Activated CD4-positive, alpha-beta T cell treated with anti-CD3 and anti-CD28 coated beads for 36 hours (primary cell): ENCODE measurements at places on chromosomes 11 and 22. TPM values are rescaled to one million over a fixed set of nuclear protein-coding genes. Genes with fewer than 3 reads are reported as not detected.
A peak's percentile ranks its signal among the peaks of the same experiment; 100 is the strongest.

The SCGB2A2 gene
- not detected for total RNA-seq

The CAPN1 gene
- total RNA-seq: 103 TPM

GRCh38 chr11:59158206-59159068 is 13.5 kb upstream of the DTX4 start:
- peaks cover 9% of the 10 kb centered on the region for H3K36me3 ChIP-seq
- H3K4me3 ChIP-seq: no peak overlapping the region
- H3K27me3 ChIP-seq: peaks cover 6% of the 10 kb centered on the region

The OR4D6 gene
- not detected for total RNA-seq

DNA sequence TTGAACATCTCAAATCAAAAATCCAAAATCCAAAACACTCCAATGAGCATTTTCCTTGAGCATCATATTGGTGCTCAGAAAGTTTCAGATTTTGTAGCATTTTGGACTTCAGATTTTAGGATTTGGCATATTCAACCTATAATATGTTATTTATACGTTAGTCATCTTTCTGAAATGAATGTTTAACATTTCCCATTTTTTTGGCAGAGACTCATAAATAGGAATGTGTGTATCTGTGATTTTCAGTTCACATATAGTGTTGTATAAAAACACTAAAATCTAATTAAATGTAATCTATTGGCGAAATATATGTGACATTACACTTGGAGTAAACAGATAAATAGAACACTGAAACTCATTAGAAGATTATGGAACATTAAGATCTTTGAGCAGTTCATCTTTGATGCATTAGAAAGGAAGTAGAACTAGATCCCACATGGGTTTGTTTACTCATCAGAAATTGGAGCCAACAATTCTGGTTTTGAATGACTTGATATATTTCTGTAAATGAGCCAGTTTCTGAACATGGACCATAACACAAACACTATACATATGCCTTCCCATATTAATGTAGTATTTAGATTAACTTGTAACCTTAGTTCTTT is 153.1 kb downstream of the UVRAG start:
- no peak overlapping the region for H3K27ac ChIP-seq
- H3K27me3 ChIP-seq: no peaks in the 10 kb centered on the region
- no peak for DNase-seq
- H3K36me3 ChIP-seq: peaks cover 24% of the 10 kb centered on the region
- H3K4me1 ChIP-seq: peaks cover 8% of the 10 kb centered on the region

DNA sequence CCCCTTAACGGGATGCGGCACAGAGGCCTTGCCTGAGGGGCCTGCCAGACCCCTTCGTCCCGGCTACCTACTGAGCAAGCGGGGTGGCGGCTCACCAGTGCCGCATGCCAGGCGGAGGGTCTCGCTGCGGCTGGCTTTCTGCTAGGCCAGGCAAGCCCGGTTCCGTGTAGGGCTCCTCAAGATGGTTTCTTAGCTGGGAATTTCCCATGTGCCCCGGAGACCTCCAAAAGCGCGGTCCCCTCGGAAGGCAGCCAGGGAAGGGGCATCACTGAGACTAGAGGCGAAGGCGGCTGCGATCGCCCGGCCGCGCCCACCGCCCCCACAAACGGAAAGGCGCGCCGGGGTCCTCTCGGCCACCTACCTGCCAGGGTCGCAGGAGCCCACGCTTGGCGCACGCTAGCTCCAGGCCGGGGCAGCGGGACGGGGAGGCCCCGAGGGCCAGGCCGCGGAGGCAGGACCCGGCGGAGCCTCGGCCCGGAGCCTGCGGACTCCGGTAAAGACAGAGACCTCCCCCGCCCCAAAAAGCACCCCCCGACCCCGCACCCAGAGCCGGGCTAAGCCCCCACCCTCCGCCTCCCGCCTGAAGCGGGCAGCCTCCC is 23.8 kb downstream of the MICAL3 start:
- peaks cover 11% of the 10 kb centered on the region for H3K27me3 ChIP-seq
- DNase-seq: peak; percentile 26
- H3K27ac ChIP-seq: peak overlapping the region; percentile 0
- no peaks in the 10 kb centered on the region for H3K36me3 ChIP-seq
- peak overlapping the region; percentile 52 for H3K4me3 ChIP-seq

The OR8G5 gene
- not detected for total RNA-seq

- H3K36me3 ChIP-seq: no peaks in the 10 kb centered on the region
- H3K4me3 ChIP-seq: no peak overlapping the region
- no peak overlapping the region for H3K27ac ChIP-seq
- H3K4me1 ChIP-seq: peaks cover 4% of the 10 kb centered on the region
These were observed 20.6 kb downstream of the CLMP start for GRCh38 chr11:123174196-123175183.

The CARS1 gene
- total RNA-seq: 126 TPM

DNA sequence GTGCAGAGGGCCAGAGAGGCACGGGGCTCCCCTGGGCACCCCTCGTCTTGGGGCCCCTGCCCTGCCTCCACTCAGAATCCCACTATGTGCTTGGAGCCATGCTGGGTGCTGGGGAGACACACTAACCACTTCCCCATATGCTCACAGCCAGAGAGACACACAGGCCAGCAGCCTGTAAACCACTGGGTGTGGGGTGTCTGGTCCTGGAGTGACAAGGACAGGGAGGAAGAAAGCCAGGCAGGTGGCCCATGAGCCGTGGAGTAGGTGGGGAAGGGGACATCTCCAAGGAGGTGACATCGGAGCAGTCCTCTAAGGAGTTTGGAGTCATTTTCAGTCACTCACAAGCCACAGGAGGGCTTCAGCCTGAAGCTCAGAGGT is 58.9 kb downstream of the CDKN1C start:
- H3K36me3 ChIP-seq: peaks cover 22% of the 10 kb centered on the region
- no peak for DNase-seq
- H3K4me1 ChIP-seq: no peaks in the 10 kb centered on the region
- H3K27me3 ChIP-seq: no peaks in the 10 kb centered on the region

GRCh38 chr11:28537822-28538221 is 429.6 kb downstream of the METTL15 start:
- no peaks in the 10 kb centered on the region for H3K36me3 ChIP-seq
- H3K4me1 ChIP-seq: no peaks in the 10 kb centered on the region
- peaks cover 2% of the 10 kb centered on the region for H3K27me3 ChIP-seq
- H3K4me3 ChIP-seq: no peak overlapping the region
- DNase-seq: no peak

- H3K4me3 ChIP-seq: no peak overlapping the region
- DNase-seq: no peak
- no peaks in the 10 kb centered on the region for H3K4me1 ChIP-seq
These were observed 146.2 kb downstream of the SPATA19 start for GRCh38 chr11:133699071-133699470.

The ZP1 gene
- total RNA-seq: not detected

DNA sequence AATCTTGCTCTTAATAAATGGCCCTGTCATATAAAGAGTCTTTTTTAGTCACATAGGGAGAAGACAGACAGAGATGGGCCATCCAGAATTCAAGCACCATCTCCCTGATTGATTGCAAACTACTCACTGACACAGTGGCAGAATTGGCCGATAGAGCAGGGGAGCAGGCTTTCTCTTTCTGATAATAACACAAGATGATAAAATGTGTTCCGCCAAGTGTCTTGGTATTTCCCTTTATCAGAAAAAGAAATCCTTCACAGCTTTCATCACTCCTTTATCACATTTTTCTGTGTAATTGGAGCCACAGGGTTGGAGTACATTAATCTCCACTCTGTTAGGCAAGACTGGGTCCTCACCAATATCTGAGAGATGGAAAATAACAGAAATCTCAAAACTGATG is 406.0 kb downstream of the TMEM135 start:
- H3K27ac ChIP-seq: no peak overlapping the region
- no peaks in the 10 kb centered on the region for H3K36me3 ChIP-seq
- H3K4me1 ChIP-seq: no peaks in the 10 kb centered on the region
- peaks cover 18% of the 10 kb centered on the region for H3K27me3 ChIP-seq

The SHISA8 gene
- 1.9 TPM for total RNA-seq

The RIN1 gene
- 1.6 TPM for total RNA-seq

The FOLR2 gene
- not detected for total RNA-seq

The YAP1 gene
- 0.25 TPM for total RNA-seq

The HMOX1 gene
- total RNA-seq: 0.61 TPM

The OR51B2 gene
- total RNA-seq: not detected

GRCh38 chr11:132907651-132908413 is 624.5 kb downstream of the OPCML start:
- H3K27ac ChIP-seq: no peak overlapping the region
- no peak overlapping the region for H3K4me3 ChIP-seq
- DNase-seq: no peak
- H3K4me1 ChIP-seq: no peaks in the 10 kb centered on the region
- no peaks in the 10 kb centered on the region for H3K36me3 ChIP-seq

The DENND6B gene
- 2.8 TPM for total RNA-seq

- H3K4me3 ChIP-seq: no peak overlapping the region
- no peak overlapping the region for H3K27ac ChIP-seq
- no peaks in the 10 kb centered on the region for H3K4me1 ChIP-seq
- H3K36me3 ChIP-seq: no peaks in the 10 kb centered on the region
These were observed 52.0 kb upstream of the THY1 start for GRCh38 chr11:119474682-119475596.

DNA sequence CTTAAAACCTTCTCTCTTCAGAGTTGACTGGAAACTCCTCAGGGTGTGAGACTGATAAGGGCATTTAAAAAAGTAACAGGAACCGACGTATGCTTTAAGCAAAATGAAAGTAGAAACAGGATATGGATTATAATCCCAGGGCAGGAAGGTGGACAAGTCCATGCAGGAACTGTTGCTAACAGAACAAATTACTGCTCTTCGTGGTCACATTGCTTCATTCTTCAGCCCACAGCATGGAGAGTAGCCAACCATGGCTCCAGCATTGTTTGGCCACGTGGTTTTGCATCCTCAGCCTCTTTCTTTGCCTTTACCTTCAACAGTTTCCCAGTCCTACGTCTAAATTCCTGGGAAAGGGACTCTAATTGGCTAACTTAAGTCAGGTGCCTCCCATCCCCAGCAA is 563.1 kb upstream of the ISX start:
- H3K36me3 ChIP-seq: no peaks in the 10 kb centered on the region
- DNase-seq: no peak
- H3K4me3 ChIP-seq: no peak overlapping the region
- no peaks in the 10 kb centered on the region for H3K4me1 ChIP-seq
